ENCODE measurements at places on chromosomes 5 and 9.

GRCh38 chr5:31404325-31404724 lies 127.6 kb downstream of the DROSHA start:
- DNase-seq = no peak

- DNase-seq = no peak
Measured at GRCh38 chr9:112091810-112092209, 83.3 kb downstream of the SUSD1 start.

DNA sequence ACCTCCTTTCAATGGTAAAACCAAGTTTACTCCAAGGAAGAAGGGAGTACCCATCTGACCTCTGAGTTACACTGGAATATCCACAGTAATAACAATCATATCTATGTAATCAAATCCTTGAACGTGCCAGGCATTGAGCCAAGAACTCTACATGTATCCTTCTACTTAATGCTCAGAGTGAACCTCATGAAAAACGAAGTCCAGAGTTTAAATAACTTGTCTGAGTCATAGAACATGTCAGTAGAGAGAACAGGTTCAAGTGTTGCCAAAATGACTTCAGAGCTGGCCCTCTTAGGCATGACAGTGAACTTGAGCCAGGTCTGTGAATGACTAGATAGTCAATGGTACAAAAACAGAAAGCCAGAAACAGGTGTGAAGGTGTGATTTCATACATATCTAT lies 164.1 kb upstream of the ZNF618 start:
- no peak for DNase-seq

- no peak for DNase-seq
Measured at GRCh38 chr9:134283111-134283515, 43.1 kb upstream of the RXRA start.

Data from kidney capillary endothelial cell (primary cell).